ENCODE measurements at places on chromosomes 4 and X. TPM values are rescaled to one million over a fixed set of nuclear protein-coding genes. Genes with fewer than 3 reads are reported as not detected.

SLC2A9 gene
- 12.4 TPM for total RNA-seq

PRDM5 gene
- 26.1 TPM for total RNA-seq

ADAD1 gene
- not detected for total RNA-seq

DNA sequence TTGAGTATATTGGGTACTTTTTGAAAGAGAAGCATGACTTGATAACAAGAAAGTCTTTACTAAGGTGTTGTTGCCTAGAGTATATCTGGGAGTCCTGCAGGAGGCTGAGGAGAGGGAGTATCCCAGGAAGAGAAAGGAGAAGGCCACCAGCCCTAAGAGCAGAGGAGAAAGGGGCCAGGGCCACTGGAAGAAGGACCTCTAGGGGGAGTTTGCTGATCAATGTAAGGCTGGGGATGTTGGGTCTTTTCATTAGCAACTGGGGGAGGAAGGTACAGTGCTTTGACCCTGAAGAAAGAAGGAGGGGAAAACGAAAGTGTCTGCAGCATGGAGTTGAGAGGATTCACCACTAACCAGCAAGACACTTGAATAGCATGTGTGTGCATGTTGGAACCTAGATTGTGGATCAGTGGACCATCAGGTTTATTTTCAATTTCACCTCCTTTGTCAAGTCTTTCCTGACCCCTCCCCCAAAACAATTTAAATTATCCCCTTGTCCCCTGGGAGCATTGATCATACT is 4.5 kb downstream of the SMIM9 start:
- no peaks in the 10 kb centered on the region for H3K4me1 ChIP-seq
- no peak overlapping the region for H3K27ac ChIP-seq
- no peaks in the 10 kb centered on the region for H3K36me3 ChIP-seq
- no peaks in the 10 kb centered on the region for H3K27me3 ChIP-seq
- H3K4me3 ChIP-seq, result no peak overlapping the region

- H3K36me3 ChIP-seq, result no peaks in the 10 kb centered on the region
- H3K4me1 ChIP-seq, result no peaks in the 10 kb centered on the region
- H3K27ac ChIP-seq, result no peak overlapping the region
- no peak for DNase-seq
- H3K4me3 ChIP-seq, result no peak overlapping the region
Measured at GRCh38 chrX:27706526-27706925, 101.3 kb upstream of the MAGEB10 start.

- no peak overlapping the region for H3K4me3 ChIP-seq
- H3K27me3 ChIP-seq, result no peaks in the 10 kb centered on the region
- peaks cover 5% of the 10 kb centered on the region for H3K4me1 ChIP-seq
Measured at GRCh38 chr4:148053298-148054003, 321.6 kb downstream of the ARHGAP10 start.

DNA sequence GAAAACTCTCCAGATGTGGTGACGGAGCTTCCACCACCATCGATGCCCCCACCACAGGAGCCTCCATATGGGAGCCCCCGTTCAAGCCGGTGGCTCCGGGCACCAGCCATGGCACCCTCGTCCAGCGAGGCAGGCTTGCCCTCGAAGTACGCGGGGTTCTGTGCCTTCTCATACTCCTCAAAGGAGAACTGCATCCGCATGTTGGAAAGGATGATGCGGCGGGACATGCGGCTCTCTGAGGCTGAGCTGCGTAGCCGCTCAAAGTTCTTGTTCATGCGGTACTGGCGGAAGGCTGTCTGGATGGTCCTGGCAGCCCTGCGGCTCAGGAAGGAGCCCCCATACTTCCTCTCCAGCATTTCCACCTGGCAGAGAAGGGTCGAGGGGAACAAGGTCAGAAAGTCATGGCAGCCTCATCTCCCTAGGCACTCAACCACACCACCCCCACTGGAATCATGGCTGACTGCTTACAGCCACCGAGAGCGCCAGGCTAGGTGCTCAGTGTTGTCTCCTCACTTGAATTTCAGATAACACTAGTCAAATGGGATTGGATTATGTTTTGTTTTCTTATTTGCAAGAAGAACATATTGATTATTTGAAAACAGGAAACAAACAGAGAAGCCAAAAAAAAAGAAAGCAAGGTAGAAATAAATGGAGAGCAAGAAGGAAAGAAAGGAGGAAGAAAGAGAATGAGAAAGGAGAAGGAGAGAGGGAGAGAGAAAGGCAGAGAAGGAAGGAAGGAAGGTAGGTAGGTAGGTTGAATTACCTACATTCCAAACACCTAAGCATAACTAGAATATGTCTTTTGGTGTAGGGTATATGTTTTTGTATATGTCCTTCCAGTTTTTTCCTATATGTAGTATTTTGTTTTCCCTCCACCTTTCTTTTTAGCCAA is 26.6 kb downstream of the IQSEC2 start:
- no peak for DNase-seq
- H3K27ac ChIP-seq, result no peak overlapping the region

DNA sequence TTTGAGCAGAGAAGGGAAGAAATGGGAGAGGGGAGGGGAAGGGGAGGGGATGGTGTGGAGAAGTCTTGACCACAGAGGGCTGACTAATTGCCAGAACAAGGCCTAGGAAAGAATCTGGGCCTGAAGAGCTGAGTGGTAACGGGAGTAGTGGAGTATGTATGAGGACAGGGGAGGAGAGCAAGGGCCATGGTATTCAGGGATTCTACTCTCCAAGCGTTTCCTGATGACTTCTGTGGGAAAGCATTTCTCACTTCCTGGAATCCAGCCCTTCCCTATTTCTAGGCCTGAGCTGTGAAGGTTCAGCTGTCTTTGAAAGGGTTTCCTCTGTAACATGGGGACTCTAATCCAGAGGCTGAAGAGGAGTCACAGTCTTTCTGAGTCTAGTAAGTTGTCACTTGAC is 19.7 kb upstream of the SOX3 start:
- peaks cover 28% of the 10 kb centered on the region for H3K27me3 ChIP-seq

Measured in adrenal gland (tissue), 19 donors.